ENCODE measurements at places on chromosomes 4 and X.

- no peak for DNase-seq
These were observed 9.7 kb downstream of the UNC5C start for GRCh38 chr4:95539106-95539505.

GRCh38 chrX:38149016-38149415 lies 71.7 kb downstream of the SRPX start:
- DNase-seq = no peak

GRCh38 chr4:54976682-54977081 lies 148.7 kb downstream of the KDR start:
- no peak for DNase-seq

DNA sequence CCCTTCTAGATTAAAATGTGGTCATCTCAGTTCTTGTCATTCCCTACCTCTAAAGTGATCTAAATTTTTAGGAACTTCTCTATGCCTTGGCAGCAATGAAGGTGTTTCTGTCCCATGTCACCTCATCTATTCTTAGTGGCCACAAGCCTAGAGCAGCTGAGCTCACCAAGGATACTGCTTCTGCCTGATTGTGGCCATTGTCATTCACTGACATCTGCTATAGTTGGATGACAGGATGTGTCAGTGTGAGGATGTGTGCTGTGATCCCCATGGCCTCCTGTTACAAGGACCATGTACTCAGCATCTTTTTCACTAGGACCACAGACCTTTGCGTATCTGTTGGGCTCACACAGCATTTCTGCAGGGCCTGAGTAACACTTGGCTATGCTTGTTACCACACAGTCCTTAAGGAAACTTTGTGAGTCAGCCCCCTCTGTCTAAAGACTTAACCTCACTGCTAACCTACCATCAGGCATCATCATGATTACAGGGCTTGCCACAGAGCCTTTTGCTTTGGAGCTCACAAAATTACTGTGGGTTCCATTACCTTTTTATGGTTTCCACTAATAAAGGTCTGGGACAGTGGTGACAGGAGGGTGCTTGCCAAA lies 421.0 kb downstream of the ADAM29 start:
- DNase-seq = no peak

GRCh38 chrX:132412208-132412607 lies 76.6 kb downstream of the MBNL3 start:
- no peak for DNase-seq

- no peak for DNase-seq
These were observed 17.2 kb upstream of the POLA1 start for GRCh38 chrX:24676403-24677024.

DNA sequence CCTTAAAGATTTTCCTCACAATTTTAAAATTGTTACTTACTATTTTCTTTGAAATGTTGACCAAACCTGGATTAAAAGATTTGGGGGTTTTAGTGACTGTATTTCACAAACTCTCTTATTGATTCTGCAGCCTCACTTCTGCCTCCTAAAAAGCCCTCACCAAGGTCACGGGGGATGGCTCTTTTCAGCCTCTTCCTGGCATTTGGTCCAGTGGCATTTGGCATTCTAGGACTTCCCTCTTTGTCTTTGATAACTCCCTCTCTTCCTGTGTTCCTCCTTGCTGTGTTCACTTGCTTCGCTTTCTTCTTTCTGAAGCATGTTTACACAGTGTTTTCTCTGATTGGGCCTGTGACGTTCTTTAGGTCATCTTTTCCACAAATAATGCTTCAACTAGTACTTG lies 21.5 kb downstream of the PKD2 start:
- DNase-seq = no peak

DNA sequence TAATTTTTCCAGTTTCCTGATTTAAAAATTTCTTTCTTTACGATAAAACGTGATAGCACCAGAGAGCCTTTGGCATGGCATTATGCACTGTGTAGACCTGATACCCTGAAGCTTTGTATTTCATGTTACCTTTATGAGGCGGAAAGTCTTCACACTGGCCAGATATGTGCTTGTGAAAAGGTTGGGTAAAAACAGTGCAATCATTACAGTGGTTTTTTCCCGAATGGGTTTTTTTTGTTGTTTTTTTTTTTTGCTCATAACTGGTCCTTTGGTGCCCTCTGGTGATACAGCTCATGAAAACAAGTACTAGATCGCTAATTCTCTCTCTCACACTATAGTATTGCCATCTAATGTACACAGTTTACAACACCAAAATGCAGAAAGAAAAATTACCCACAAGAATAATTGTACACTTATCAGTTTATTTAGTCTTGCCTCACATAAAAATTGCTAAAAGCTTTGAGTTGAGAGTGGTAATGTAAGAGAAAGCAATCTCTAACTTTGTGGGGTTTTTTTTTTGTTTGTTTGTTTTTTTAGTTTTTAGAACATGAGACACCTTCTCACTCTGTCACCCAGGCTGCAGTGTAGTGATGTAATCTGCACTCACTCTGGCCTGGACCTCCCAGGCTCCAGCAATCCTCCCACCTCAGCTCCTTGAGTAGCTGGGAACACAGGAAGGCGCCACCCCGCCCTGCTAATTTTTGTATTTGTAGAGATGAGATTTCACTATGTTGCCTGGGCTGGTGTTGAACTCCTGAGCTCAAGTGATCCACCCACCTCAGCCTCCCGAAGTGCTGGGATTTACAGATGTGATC lies 21.3 kb downstream of the SPCS3 start:
- peak; percentile 60 for DNase-seq

GRCh38 chr4:80362578-80363181 lies 27.1 kb downstream of the CFAP299 start:
- DNase-seq = peak; percentile 32

Measured in COLO829 (cell line).